ENCODE measurements at places on chromosomes 6 and 20.

DNA sequence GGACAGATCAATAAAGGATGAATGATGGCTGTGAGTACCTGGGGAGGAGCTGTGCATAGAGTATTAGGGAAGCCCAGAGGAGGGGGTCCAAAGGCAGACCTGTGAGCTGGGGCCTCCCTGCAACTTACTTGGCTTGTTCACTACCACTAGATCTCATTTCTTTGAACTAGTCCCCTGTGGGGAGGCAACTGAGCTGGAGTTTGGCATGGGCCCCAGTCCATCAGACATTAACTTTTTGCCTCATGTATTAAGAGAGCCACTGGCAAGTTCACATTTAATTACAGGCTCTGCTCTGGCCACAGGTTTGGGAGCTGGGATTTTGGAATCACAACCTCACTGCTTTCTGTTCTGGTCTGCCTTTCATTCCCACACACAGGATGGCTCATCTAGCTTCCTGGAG lies 254.1 kb downstream of the PRL start:
- no peak for DNase-seq

- DNase-seq: peak; percentile 72
Observed at GRCh38 chr6:36851149-36851614, 11.9 kb upstream of the CPNE5 start.

GRCh38 chr20:44470327-44470726 lies 5.3 kb upstream of the TTPAL start:
- no peak for DNase-seq

- DNase-seq: no peak
Observed at GRCh38 chr6:122692175-122692598, 82.0 kb downstream of the PKIB start.

GRCh38 chr6:12962987-12963386 lies 246.4 kb downstream of the PHACTR1 start:
- peak; percentile 14 for DNase-seq
